ENCODE measurements at places on chromosomes 1 and 21. TPM values are rescaled to one million over a fixed set of nuclear protein-coding genes. Genes with fewer than 3 reads are reported as not detected.

Gene DIO1
- total RNA-seq: not detected

Gene TEDDM1
- not detected for total RNA-seq

Gene NEK2
- 48.8 TPM for total RNA-seq

Gene GSTM1
- total RNA-seq: 166 TPM

Gene BRDT
- not detected for total RNA-seq

Gene DEPDC1
- 70.3 TPM for total RNA-seq

Gene SDF4
- 133 TPM for total RNA-seq

Gene CCDC181
- total RNA-seq: 6.7 TPM

Gene RAB42
- total RNA-seq: 3.5 TPM

Gene OLFM3
- total RNA-seq: 85.0 TPM

Gene KRTAP11-1
- total RNA-seq: not detected

Gene PLEKHA6
- 0.70 TPM for total RNA-seq

Gene PTAFR
- total RNA-seq: 0.11 TPM

All from A673 (cell line).